ENCODE measurements at places on chromosomes 7 and 10.

GRCh38 chr7:7803715-7804178, 85.3 kb upstream of the RPA3 start:
- DNase-seq = no peak

DNA sequence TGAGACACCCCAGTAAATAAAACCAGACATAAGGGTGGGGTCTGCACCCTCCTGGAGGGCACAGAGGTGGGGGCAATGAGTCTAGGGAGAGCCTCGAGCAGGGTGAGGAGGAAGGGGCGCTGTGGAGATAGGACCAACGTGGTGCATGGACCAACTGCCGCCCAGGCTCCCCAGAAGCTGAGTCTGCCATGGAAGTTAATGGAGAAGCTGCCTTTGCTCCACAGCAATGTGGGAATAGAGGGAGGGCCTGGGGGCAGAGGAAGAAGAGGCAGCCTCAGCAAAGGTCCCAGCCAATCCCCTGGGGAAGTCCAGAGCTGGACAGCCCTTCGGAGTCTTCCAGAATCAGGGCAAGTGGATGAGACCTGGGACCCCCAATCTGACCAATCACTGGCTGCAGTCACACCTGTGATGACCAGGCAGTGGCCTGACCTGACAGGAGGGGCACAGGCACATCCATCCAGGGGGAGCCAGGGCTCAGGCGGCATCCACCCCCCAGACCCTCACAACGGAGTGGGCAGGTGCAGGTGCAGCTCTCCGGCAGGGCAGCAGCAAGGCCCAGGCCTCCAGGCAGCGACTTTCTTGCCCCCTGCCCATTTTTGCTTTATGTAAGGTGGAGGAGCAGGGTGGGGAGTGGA, 242.2 kb upstream of the PPP2R2D start:
- no peak for DNase-seq

GRCh38 chr7:112081778-112082177, 124.4 kb downstream of the DOCK4 start:
- DNase-seq = no peak

DNA sequence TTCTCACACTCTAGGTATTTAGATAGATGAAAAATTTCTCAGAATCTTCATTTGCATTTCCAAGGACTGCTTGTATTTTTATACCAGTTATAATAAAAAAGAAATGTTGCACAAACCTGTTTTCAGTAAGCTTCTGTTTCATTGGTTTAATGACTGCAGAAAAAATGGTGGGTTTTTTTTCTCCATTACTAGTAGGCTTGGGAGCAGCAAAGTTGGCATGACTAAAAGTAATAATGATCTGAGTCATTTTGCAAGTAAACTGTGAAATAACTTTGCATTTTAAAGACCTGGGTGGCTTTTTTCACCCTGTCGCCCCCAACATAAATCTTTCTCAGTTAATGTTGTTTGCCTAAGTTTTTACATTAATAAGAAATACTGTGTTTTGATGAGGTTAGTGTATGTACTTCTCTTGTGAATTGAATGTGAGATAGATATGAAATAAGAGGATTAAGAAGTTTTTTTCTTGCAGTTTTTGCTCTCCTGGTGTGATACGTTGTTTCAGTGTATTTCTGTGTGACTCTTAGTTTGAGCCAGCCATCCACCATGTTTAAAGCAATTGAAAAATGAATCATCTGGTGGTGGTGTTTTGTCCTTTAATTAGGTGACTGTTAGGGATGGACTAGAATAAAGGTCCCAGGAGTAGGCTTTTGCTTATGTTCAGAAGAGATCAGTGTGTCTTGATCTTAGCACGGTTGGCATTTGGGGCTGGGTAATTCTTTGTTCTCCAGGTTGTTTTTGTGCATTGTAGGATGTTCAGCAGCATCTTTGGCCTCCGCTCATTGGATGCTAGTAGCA, 1.8 kb downstream of the GNAI1 start:
- peak; percentile 41 for DNase-seq

- DNase-seq = no peak
These were observed 827 bp upstream of the FASTK start for GRCh38 chr7:151081170-151082101.

DNA sequence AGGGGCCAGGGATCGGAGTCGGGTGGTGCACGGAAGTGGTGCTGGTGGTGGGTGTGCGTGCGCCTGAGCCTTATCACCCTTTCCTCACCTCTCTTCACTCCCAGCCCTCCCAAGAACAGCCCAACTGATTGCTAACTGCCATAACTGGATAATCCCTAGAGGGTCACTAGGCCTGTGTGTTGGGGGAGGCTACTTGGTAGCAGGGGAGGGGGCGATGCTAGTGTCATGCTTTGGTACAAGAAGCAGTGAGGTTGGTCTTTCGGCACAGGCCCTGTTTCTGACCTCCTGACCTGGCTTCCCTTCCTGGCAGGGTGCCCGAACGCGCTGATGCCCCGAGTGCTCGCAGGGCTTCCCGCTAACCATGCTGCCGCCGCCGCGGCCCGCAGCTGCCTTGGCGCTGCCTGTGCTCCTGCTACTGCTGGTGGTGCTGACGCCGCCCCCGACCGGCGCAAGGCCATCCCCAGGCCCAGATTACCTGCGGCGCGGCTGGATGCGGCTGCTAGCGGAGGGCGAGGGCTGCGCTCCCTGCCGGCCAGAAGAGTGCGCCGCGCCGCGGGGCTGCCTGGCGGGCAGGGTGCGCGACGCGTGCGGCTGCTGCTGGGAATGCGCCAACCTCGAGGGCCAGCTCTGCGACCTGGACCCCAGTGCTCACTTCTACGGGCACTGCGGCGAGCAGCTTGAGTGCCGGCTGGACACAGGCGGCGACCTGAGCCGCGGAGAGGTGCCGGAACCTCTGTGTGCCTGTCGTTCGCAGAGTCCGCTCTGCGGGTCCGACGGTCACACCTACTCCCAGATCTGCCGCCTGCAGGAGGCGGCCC, 652 bp downstream of the KAZALD1 start:
- DNase-seq = peak; percentile 78

DNA sequence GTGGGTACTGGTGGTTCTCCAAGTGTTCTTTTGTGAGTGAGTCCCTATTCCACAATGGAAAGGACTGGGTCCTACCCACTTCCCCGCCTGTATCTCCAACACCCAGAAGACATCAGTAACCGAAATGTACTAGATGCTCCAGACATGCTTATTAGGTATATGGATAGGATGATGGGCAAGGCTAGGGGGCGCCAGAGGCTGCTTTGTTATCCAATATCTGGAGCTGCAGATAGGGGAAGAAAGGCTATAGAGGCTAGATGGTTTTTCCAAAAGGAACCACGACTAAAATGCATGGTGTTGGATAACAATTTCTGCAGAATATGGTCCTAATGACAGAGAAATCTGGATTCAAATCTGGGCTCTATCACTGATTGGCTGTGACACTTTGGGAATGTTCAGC, 56.2 kb upstream of the TM9SF3 start:
- peak; percentile 33 for DNase-seq

DNA sequence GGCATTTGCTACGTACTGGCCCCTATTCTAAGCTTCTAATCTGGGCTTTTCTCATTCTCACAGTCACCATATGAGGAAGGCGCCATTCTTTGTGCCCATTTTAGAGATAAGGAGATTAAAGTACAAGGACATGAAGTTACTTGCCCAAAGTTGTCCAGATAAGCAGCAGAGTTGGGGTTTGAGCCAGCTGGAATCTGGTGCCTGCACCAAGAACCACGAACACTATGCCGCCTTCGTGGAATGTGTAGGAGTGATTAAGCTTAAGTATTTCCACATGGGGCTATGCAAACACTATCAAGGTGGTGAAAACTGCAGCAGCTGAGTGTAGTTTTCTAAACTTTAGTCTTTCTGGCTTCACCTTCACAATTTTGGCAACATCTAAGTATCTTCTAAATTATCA, 342.7 kb upstream of the ETV1 start:
- no peak for DNase-seq

- no peak for DNase-seq
These were observed 10.0 kb downstream of the FRG2B start for GRCh38 chr10:133616371-133617130.

GRCh38 chr10:121323443-121323842, 274.8 kb downstream of the FGFR2 start:
- DNase-seq = peak; percentile 14

DNA sequence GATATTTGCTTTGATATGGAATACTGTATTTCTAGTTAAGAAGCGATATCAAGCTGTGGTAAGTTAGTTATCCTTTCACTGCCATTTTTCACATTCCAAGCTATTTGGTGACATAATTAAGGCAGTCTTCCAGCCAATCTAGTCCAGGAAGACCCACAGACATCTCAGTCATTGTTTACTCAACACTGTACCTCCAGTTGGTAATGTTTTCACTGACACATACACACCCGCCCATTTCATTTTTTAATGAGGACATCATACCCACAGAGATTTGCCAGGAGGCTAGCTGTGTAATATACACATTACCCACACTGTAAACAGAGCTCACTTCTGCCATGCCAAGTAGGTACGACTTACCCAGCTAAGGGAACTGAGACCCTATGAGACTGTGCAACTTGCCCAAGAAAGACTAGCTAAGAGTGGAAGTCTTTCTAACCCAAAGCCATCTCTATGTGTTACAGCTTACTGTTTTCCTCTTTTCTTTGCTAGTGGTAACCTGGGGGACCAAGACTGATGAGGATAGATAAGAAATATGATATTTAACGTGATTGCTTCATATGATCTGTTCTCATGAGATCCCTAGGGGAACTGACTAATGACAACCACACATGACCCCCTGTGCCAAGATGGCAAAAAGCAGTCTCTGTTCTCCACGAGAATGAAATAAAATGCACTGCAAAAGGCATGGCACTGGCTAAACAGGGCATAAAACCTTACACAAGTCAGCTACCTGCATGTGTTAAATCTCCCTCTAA, 179.0 kb downstream of the DGKI start:
- DNase-seq = no peak

DNA sequence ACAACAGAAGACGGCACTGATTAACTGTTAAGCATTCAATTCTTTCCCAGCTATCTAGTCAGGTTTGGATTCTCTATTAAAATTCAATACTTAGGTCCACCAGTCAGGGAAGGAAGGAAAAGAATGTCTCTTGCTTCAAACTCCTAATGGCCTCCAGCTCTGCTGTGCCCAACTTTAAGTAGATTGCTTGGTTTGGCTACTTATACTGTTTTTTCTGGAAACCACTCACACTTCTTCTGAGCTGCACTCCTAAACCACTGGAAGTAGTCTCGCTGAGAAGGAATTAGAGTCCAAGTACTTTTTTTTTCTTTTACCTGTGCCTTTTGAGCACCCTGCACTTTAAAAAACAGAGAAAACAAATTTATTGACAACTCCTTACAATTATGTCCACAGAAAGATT, 26.7 kb upstream of the COL1A2 start:
- no peak for DNase-seq

DNA sequence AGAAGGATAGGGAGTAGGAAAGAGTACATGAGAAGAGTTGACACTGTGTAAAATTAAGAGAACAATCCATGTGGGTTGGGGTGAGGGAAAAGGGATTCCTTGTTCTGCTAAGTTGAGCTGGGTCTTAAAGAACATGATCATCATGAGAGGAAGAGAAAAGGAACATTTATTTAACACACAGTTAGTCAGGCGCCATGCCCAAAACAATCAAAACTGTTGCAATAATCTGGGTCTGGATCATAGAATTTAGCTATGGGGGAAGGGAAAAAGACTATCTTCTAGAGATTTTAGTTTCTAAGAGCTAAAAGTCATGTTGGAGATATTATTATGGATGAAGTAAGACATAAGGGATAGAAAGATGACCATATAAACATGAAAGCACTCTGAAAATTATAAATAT, 178.9 kb downstream of the SEM1 start:
- DNase-seq = no peak

DNA sequence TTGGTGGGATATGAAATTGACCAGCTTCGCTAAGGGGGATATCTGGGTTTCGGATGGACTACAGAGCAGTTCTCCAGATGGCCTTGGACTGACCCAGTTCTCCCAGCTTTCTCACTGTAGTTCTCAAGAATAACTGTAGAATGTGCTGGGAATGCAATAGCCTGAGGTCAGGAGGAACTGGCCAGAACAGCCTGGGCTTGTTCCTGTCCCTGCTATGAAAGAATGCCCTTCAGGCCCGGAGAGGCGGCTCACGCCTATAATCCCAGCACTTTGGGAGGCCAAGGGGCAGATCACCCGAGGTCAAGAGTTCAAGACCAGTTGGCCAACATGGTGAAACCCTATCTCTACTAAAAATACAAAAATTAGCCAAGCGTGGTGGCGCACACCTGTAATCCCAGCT, 12.3 kb upstream of the TSPAN14 start:
- no peak for DNase-seq

GRCh38 chr7:152162287-152162686, 136.8 kb downstream of the GALNT11 start:
- DNase-seq = no peak

DNA sequence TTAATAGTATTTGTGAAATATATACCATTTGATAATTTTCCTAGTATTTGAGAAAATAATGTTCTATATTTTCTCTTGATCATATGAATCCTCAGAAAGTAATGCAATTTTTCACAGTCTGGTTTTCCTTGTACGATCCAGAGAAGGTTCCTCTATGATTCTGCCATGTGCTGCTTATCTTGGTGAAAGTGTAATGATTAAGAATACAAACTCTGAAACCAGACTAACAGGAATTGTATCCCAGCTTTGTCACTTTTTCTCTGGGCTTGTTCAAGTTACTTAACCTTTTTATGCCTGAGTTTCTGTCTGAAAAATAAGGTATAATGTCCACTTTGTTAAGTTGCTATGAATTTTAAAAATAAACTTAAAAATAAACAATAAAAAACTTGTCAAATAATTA, 169.6 kb upstream of the ZNF804B start:
- no peak for DNase-seq

DNA sequence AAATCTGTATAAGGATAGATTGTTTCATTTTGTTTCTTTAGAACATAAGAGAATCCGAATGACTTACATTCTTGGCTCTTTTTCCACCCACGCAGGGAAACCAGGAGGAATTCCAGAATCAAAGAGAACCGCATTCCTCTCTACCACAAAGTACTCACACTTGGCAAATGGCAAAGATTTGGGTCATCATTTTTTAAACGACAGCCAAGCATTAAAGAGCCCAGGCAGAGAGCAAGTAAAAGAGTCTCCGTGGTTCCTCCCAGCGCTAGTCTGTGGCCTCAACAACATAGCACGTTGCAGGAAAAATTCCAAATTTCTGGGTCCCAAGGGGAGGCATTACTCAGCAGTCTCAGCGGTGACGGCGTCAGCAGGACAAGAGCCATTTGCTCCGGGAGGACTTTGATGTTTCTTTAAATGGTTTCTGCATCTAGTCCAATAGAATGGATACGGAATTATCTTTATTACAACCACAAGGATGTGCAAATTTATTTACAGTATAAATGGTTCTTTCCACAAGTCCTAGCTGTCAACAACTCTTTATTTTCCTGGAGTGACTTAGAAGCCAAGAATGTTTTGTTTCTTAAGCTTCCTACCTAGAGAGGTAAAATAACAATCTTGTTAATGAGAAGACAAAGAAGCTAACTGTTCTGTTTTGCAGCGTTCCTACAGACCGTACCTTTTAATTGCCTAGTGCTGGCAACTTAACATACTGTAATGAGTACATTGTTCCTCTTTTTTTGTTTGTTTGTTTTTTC, 232.5 kb downstream of the SKIDA1 start:
- peak; percentile 97 for DNase-seq

- DNase-seq = no peak
These were observed 105.8 kb downstream of the SEMA3A start for GRCh38 chr7:84088802-84089201.

- DNase-seq = no peak
These were observed 147.5 kb upstream of the RHOBTB1 start for GRCh38 chr10:61091531-61091930.

Measured in SW480 (cell line).